ENCODE measurements at places on chromosomes 4 and X.
A peak's percentile ranks its signal among the peaks of the same experiment; 100 is the strongest.

GRCh38 chr4:126779001-126779400, 853.8 kb upstream of the INTU start:
- DNase-seq, result no peak

- peak; percentile 78 for DNase-seq
Observed at GRCh38 chr4:177596035-177596434, 153.8 kb upstream of the AGA start.

- no peak for DNase-seq
Observed at GRCh38 chrX:71173440-71173839, 28.8 kb downstream of the NLGN3 start.

DNA sequence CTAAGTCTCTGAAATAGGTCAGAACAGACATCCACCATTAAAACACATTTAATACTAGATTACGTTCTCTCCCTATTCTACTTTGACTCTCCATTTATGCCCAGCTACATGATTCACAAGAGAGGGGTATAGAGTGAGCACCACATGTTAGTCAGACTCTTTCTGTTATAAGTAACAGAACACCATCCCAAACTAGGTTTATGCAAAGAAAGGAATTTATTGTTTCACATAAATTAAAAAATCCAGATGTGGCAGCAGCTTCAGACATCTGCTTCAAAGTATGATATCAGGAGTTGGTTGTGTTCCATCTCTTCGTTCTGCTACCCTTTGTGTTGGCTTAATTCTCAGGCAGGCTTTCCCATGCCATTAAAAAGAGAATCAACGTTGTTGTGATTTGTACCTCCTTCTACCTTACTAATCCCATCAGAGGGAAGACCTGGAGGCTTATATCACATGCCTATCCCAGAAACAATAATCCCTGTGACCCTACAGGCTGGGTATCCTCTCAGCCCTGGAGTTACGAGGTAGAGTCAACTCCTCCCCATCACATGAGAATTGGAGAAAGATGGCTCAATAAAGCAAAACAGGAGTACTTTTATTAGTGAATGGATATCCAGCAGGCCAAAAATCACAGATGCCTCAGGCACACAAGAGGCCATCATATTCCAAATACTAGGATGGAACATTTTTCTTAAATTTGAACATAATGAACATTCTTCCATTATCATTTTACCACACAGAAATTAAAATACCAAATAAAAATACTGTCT, 163.2 kb downstream of the SLC7A11 start:
- DNase-seq, result no peak

GRCh38 chr4:73917081-73917501, 47.9 kb downstream of the CXCL1 start:
- no peak for DNase-seq

- peak; percentile 99 for DNase-seq
Observed at GRCh38 chrX:131830400-131831184, 192.5 kb upstream of the STK26 start.

- DNase-seq, result no peak
Observed at GRCh38 chrX:11778230-11778629, 20.2 kb downstream of the MSL3 start.

DNA sequence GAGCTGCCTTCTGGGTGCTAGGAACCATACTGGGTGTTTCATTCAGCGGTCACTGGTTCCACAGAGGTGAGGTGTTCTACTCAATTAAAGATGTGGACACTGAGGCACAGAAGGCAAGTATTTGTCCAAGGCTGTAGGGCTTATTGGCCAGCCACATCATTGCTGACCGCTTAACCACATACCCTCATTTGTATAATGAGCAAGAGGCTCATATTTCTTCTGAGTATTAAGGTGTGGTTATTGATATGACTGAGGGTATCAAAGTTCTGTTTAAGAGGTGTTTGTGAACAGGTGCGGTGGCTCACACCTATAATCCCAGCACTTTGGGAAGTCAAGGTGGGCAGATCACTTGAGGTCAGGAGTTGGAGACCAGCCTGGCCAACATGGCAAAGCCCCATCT, 14.3 kb downstream of the RNF4 start:
- DNase-seq, result no peak

GRCh38 chrX:54961750-54962149, 32.2 kb downstream of the PFKFB1 start:
- no peak for DNase-seq

GRCh38 chrX:150616179-150616862, 47.9 kb downstream of the MTM1 start:
- DNase-seq, result peak; percentile 34

DNA sequence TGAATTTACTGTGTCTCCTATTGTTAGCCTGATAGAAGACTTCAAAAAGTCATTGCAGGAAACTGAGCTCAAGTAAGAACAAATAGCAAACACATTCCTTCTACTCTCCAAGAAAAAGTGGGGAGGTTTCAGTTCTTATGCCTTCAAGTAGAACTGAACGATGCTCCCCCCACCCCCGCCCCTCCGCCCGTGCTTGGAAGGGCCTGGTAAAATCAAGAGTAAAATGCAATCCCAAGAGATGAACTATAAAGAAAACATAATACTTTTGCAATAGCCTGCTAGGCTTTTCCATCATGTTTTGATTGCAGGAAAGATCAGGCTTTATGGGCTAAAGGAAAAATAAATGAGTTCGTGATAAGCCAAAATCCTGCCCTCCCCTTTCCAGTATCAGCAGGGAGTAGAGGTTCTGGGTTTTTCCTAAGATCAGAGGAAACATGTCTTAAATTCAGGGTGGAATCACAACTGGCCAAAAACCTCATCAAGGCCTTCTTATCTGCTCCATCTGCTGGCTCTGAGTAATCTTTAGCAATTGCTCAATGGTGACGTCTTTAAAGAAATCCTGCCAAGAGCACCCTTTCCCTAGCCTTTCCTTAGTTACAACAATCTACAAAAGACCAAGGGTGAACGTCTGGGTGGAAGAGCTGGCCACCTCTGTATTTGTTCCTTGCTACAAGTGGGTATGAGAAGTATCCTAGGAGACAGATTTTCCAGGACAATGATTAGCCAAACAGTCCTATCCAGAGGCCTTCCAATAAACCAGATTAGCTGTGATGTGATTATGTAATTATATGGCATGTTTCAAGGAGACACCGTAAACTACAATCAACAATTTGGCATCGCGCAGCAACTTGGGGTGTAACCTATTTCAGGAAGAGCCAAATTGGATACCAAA, 66.3 kb upstream of the FAM9C start:
- DNase-seq, result peak; percentile 34

- no peak for DNase-seq
Observed at GRCh38 chrX:84197550-84197949, 9.6 kb upstream of the RPS6KA6 start.

GRCh38 chr4:158676076-158676475, 4.0 kb downstream of the ETFDH start:
- no peak for DNase-seq

- DNase-seq, result no peak
Observed at GRCh38 chrX:141180851-141181250, 3.9 kb upstream of the LDOC1 start.

DNA sequence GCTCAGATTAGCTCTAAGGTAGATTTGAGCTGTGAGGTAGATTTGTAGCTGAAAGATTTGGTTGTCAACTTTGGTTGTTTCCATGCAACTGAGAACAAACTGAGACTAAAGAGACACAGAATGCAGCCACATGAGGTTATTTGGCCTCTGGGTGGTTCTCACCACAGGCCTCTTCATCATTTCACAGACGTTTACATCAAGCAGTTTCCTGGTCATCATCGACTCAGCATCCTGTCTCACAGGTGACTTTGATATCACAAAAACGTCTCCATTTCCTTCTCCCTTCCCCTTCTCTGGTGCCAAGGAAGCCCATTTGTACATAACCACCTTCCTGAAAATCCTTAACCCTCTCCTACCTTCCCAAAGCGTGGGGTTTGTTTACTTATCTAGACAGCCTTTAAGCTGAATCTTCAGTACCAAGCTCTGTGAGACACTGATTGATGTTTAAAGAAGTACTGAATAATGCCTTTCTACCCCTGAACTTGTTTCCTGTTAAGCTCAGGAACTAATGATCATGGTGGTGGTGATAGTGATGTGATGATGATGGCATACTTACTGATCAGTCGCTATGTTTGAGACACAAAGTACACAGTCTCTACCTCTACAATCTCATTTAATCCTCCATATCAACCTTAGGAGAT, 81.9 kb downstream of the FAM114A1 start:
- no peak for DNase-seq

GRCh38 chr4:75678965-75679364, 5.8 kb upstream of the G3BP2 start:
- DNase-seq, result no peak
